ENCODE measurements at places on chromosomes 3 and 15.

DNA sequence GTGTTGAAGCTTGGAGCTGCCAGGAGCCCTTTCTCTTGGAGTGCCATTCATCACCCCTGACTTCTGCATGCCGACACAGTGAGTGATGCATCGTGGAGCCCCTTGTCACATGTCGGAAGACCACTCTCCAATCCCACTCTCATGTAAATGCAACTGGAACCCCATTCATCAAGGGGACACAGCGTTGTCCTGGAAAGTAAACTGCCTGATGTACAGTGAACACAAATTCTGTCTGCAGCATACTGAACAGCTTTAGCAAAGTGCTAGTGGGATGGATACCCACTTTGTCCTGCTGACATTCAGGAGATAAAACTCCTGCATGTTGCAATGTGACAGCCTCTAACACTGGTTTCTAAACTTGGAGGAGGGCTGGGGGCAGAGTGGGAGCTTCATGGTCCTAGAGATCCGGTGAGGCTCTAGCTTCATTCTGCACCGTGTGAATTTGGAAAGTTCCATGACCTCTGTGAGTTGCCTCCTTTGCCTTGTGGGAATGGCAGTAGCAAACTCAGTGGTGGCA is 194.8 kb downstream of the CLSTN2 start:
- DNase-seq, result no peak

GRCh38 chr3:81198756-81199155 is 562.7 kb downstream of the GBE1 start:
- no peak for DNase-seq

DNA sequence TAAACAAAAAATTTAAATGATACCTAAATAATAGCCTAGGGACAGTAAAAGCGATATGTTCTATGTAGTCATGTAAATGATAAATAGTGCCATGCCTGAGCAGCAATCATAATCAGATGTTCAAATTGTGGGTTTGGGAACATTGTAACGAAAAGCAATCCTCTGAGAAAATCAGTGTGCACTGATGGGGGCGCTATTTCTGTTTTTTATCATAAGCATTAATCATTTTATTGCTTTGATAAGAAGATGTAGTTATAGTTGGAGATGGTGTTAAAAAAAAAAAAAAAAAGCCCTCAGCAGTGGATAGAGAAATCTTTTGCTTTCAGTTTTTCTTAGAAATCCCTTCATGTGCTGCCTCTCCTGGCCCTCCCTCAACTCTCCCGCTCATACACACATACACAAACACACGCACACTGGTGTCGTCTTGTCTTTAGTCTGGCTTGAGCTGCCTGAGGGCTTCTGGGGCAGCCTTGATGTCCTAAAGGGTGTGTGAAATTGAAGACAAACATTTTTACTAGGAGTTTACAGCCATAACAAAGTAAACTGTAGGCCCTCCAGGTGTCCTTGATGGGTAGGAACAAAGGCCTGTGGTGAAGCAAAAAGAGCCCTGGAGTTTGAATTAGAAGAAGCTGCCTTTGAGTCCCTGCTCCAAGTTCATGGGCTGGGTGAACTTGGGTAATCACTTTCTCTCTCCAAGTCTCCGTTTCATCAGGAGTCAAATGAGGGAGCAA is 428.1 kb downstream of the SOX2 start:
- no peak for DNase-seq

DNA sequence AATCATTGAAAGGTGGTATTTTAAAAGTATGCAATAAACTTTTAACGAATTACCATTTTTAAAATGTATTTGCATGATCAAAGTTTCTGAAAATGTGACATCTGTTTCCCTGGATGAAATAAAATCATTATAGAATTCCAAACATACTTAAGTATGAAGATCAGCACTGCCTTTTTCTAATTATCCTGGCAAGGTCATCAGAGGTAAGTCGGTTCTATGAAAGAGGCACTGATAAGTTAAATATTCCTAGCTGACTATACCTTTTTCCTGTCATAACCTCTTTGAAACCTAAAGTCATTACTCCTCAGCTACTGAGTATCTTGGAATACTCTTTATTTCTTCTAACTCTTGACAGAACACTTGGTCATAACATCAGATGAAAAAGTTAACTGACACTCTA is 406.1 kb upstream of the ALCAM start:
- no peak for DNase-seq

GRCh38 chr3:57818772-57819171 is 62.7 kb downstream of the SLMAP start:
- DNase-seq, result no peak

GRCh38 chr3:169389211-169389924 is 274.1 kb downstream of the MECOM start:
- DNase-seq, result no peak

GRCh38 chr3:135982922-135983581 is 17.5 kb downstream of the PPP2R3A start:
- DNase-seq, result no peak

Measured in stimulated activated CD4-positive, alpha-beta T cell treated with anti-CD3 and anti-CD28 coated beads, Interleukin-1b, Interleukin-23, amount 100 ng/mL, for 24 hours (primary cell).